Camera-type eye (tissue), 1 donor: ENCODE measurements at places on chromosomes 4 and X. TPM values are rescaled to one million over a fixed set of nuclear protein-coding genes. Genes with fewer than 3 reads are reported as not detected.

GAB3 gene
- total RNA-seq: 4.3 TPM

MAML3 gene
- 17.6 TPM for total RNA-seq

MAOA gene
- 58.4 TPM for total RNA-seq

PCDH18 gene
- total RNA-seq: 143 TPM

SMR3B gene
- not detected for total RNA-seq

SMPX gene
- 41.5 TPM for total RNA-seq

SLC49A3 gene
- total RNA-seq: 3.5 TPM

ARMCX5 gene
- 33.7 TPM for total RNA-seq

MAGEC3 gene
- not detected for total RNA-seq

MID1 gene
- total RNA-seq: 70.7 TPM

SOX3 gene
- total RNA-seq: 2.1 TPM

RNF212 gene
- total RNA-seq: 1.6 TPM

DCAF12L1 gene
- total RNA-seq: 0.49 TPM

NUP62CL gene
- 6.1 TPM for total RNA-seq

L1CAM gene
- total RNA-seq: 57.3 TPM

DCLK2 gene
- 48.7 TPM for total RNA-seq

SPON2 gene
- total RNA-seq: 69.1 TPM

SMIM31 gene
- 0.11 TPM for total RNA-seq

RAB41 gene
- total RNA-seq: not detected

CLIC2 gene
- total RNA-seq: 4.8 TPM

NIPAL1 gene
- 35.3 TPM for total RNA-seq

PFKFB1 gene
- total RNA-seq: not detected

PNMA5 gene
- total RNA-seq: not detected

RIPPLY1 gene
- not detected for total RNA-seq

DIAPH2 gene
- 29.9 TPM for total RNA-seq

PCDH11X gene
- 23.6 TPM for total RNA-seq

PPP1R3F gene
- 9.8 TPM for total RNA-seq

SLC10A3 gene
- 14.2 TPM for total RNA-seq
